SK-MEL-5 (cell line): ENCODE measurements at places on chromosomes 4 and X. TPM values are rescaled to one million over a fixed set of nuclear protein-coding genes. Genes with fewer than 3 reads are reported as not detected.

- DNase-seq = no peak
These were observed 63.3 kb upstream of the PRPS1 start for GRCh38 chrX:107565015-107565414.

DNA sequence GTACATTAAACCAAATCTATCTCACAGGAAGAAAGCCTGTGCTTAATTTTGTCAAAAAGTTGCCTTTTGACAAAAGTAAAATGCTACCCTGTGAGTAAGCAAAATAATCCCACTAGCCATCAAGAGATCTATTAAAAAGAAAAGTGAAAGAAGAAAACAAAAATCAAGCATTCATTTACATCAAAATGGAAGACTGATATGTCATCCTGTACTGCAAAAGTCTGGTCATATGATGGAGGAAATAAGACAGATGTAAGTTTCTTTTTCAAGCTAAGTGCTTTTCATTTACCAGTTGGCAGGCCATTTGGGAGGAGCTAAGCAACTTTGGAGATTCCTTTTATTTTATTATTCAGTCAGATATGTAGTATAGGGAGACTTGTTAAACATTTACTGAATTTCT lies 387.4 kb downstream of the SPOCK3 start:
- no peak for DNase-seq

DNA sequence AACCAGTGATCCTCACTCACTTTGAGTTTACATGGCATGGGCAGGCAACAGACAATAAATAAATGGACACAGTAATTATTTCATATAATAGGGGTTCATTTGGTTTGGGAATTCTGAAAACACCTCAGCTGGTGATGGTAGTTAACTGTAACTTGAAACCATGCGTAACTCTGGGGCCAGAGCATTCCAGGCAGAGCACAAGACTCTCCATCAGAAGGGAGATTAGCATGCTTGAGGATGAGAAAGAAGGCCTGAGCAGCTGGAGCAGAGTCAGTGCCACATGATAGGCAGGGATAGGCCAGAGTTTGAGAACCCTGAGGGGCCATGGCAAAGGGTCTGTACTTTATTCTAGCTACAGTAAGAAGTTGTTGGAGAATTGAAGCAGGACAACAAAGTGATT lies 56.3 kb upstream of the CXCL8 start:
- DNase-seq = no peak

DNA sequence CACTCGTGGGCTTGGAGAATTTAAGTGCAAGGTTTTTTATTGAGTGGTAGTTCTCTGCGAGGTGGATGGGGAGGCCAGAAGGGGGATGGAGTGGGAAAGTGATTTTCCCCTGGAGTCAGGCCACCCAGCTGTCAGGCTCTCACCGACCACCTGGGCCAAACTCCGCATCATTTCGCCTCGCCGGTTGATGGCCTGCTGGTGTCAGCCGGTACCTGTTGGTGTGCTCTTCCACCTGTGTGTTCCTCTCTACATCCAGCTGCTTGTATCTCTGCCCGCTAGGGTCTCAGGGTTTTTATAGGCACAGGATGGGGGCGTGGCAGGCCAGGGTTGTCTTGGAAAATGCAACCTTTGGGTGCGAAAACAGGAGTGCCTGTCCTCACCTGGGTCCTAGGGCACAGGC lies 200.9 kb downstream of the DACH2 start:
- no peak for DNase-seq

The FAT1 gene
- 78.0 and 88.9 TPM in 2 replicates for total RNA-seq

The SHROOM2 gene
- total RNA-seq = 3.5 and 4.4 TPM in 2 replicates

- no peak for DNase-seq
These were observed 18.6 kb downstream of the CLCN4 start for GRCh38 chrX:10175319-10175871.

The HPGDS gene
- total RNA-seq = not detected in 2 replicates

DNA sequence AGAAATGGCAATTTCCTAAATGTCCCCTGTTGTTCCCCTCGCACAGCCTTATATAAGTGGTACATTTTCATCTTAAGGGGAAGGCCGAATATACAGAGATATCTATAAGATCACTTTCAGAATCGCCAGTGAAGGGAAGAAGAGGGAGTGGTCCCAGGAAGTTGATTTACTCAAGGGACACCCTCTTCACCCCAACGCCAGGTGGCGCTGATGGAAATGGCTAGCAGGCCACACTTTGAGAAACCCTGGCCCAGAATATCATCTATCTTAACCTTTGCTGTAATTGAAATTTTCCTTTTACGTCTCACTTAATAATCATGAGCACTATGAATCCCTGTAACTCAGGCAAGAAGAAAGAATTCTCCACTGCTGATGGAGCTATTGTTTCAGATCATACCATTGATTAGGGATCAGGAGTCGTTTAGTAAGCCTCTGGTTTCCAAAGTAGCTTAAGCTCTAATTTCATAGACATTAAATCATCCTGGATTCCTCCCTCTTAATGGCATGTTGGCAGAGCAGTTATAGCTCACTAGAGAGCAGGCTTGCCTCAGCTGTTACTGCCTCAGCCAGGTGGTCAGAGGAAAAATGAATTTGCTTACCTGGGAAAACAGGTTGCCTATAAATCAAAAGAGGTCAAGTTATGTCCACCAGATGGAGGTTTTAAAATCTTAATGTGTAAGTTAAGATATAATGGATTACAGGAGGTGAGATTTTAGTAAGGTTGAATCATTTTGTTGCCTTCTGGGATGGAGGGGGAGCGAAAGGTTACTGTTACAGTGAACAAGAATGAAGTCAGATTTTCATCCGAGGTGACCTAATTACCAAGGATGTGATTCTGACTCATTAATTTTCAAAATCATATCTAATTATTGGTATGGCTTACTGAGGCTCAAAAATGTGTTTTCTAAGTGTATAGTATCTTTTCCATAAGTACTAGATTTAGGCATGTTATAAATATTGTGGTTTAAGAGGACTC lies 941.2 kb upstream of the TENM3 start:
- DNase-seq = peak; percentile 77

- DNase-seq = peak; percentile 27
These were observed 44.8 kb downstream of the SMARCA1 start for GRCh38 chrX:129478516-129478915.

GRCh38 chrX:41085878-41086626 lies 807 bp downstream of the USP9X start:
- DNase-seq = peak; percentile 60

The PCSK1N gene
- total RNA-seq = 29.5 and 35.2 TPM in 2 replicates

The MAGEA2B gene
- 16.7 and 21.8 TPM in 2 replicates for total RNA-seq

DNA sequence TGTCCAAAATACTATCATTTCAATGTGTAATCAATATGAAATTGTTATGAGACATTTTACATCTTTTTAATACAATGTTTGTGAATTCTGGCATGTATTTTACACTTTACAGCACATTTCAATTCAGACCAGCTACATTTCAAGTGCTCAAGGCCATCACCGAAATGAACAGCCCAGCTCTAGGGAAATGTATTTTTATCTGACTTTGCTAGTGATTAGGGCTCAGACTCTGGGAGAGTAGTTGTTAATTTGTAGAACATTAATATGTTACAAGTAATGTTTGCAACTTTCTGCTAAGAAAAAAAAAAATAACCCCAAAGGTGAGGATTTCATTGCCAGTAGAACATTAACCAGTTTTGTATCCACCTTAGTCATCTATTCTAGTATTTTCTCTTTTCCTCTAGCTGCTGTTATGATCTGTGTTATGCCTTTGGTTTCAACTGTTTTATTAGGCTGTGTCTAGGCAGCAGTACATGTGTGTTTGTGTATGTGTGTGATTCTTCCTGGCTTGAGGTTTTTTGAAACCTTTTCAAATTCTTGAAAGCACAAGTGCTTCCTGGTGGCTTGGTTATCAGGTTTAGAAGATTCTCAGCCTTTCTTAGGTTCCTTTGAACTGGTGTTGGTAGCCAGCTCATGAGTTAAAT lies 125.9 kb downstream of the NSUN7 start:
- no peak for DNase-seq

GRCh38 chrX:118189628-118190027 lies 73.0 kb upstream of the KLHL13 start:
- DNase-seq = no peak

DNA sequence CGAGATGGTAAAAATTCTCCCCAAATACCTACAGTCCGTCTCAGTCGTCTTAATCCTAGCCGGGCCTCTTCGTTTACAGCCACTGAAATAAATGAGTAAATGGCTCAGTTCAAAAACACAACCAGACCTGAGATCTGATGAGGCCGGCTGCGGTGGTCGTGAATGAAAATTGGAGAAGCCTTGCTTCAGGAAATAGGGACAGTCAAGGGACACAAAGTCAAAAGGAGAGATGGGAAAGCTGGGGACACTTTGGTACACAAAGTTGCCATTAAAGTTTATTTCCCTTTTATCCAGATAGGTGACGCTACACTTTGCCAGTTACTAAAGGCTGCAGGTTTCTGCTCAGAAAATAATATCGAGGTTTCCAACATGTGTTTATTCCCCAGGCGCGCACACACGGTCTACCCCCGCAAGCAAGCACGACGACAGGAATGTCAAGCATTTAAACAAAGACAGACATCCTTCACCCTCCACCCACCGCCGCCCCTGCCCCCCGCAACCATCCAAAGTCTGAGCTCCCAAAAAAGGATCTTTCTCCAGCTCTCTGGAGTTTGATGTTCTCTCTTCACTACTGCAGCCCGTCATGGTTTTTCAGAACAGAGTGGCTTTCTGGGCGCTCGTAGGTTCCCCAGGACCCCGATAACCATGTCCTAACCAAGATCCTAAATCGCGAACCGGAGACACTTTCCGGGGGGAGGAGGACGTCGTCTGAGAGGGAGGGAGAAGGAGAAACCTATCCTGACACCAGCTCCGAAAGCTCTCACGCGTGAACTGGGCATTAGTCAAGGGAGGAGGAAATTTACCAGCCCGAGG lies 1.3 kb upstream of the PCDH7 start:
- DNase-seq = no peak

The ABLIM2 gene
- total RNA-seq = 0.29 and 0.51 TPM in 2 replicates

The IL3RA gene
- total RNA-seq = 0.26 TPM in 1 of 2 replicates, not detected in the other

DNA sequence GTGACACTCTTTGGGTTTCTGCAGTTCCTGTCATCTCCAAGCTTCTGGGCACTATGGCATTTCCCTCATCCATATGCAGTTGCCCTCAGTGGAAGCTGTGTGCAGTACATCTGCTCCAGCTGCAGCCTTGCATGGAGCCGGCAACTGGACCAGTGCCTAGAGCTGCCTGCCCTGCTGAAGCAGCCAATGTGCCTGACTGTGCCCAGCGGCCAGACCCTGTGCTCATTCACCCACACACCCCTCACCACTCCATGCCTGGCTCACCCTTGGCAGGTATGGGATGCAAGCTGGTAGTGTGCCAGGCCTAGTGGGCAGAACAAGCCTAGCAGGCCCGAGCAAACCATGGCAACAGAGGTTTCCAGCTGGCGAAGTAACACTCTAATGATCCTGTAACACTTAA lies 370.8 kb downstream of the FSTL5 start:
- DNase-seq = no peak

The HSD17B13 gene
- not detected in 2 replicates for total RNA-seq

The RHOXF1 gene
- not detected in 2 replicates for total RNA-seq

GRCh38 chr4:144757969-144758368 lies 112.0 kb downstream of the HHIP start:
- DNase-seq = no peak

- DNase-seq = no peak
These were observed 355.4 kb downstream of the CAMK2D start for GRCh38 chr4:113405874-113406722.
